Effector CD4-positive, alpha-beta T cell (primary cell): ENCODE measurements at places on chromosomes 11 and 22.

DNA sequence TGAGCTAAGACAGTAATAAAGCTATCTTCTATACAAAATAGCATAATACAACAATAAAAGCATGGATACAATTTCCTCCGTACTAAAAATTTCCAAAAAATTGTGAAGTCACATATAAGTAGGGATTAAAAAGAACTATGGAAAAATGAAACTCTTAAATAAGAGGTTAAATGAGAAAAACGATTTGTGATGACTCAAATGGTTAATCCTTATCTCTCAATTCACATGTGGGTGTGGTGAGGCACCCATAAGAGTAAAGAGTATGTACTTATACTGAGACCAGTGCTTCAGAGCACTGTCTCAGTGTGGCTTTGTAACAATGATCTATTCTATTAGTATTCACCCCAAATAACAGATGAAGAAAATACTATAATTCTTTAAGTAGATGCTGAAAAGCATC, 25.0 kb upstream of the CCDC34 start:
- no peak for DNase-seq

- no peak for DNase-seq
Observed at GRCh38 chr11:92397221-92397755, 172.7 kb downstream of the FAT3 start.

DNA sequence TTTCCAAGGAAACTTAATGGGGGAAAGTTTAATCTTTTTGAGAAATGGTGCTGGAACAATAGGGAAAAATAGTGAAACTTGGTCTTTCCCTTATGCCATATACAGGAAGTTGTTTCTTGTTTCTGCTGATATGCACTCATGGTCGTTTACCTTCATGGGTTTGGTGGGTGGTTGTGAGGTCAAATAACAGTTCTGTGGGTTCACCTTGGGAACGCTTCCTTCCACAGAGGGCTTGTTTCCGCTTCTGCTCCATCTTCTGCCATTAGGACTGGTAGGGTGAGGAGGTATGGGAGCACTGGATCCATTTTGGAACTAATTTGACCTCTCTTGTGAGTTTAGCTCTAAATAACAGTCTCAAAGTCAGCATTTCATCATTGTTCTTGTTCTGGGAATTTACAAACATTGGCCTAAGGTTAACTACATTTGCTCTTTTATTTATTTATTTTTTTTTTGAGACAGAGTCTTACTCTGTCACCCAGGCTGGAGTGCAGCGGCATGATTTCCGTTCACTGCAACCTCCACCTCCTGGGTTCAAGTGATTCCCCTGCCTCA, 17.6 kb upstream of the RELA start:
- DNase-seq, result no peak

DNA sequence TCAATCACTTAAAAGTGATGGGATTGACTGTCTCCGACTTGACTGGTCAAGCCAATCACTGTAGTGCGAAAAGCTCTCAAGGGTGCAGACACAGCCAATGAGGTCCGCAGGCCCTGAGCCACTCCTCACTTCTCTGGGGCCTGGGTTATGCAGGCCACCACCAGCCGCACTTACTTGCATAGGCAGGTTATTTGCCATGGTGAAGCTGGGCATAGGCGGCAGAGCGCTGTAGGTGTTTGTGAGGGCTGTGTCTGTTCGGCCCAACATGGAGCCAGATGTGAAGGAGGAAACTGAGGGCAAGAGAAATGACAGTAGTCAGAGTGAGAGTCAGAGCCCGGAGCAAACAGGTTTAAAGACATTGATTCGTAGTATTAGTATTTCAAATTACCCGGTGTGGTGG, 17.9 kb downstream of the PAX6 start:
- DNase-seq, result no peak

DNA sequence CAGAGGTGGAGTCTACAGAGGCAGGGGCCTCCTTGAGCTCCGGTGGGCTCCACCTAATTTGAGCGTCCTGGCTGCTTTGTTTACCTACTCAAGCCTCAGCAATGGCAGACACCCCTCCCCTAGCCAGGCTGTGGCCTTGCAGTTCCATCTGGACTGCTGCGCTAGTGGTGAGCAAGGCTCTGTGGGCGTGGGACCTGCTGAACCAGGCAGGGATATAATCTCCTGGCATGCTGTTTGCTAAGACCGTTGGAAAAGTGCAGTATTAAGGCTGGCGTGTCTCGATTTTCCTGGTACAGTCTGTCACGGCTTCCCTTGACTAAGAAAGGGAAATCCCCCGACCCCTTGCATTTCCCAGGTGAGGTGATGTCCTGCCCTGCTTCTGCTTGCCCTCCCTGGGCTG, 77.7 kb downstream of the GDPD4 start:
- no peak for DNase-seq
